ENCODE measurements at places on chromosomes 11 and 22.

GRCh38 chr22:39625569-39626537 lies 55.3 kb downstream of the CACNA1I start:
- DNase-seq = no peak

DNA sequence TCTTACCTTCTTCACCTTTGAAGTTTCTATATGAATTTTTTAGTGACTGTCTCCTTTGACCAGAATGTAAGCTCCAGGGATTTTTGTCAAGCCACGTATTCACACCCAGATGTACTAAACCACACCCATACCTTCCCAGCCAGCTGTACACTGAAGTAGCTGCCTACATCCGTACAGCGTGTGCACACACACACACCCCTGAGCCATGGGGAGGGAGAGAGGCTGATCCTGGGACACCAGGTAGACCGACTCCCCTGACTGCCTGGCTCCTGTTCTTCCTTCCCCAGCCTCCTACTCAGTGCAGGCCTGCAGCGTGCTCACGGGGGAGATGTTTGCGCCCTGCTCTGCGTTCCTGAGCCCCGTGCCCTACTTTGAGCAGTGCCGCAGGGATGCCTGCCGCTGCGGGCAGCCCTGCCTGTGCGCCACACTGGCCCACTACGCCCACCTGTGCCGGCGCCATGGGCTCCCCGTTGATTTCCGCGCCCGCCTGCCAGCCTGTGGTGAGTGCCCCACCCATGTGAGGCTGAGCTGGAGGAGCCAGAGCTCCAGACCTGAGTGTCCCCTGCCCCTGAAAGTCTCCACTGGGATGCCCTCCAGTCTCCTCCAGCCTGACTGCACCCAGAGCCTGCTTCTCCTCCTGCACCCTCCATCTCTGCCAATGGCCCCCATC lies 25.9 kb downstream of the OTOG start:
- DNase-seq = no peak

- no peak for DNase-seq
Measured at GRCh38 chr11:78318321-78319114, 99.1 kb downstream of the GAB2 start.

DNA sequence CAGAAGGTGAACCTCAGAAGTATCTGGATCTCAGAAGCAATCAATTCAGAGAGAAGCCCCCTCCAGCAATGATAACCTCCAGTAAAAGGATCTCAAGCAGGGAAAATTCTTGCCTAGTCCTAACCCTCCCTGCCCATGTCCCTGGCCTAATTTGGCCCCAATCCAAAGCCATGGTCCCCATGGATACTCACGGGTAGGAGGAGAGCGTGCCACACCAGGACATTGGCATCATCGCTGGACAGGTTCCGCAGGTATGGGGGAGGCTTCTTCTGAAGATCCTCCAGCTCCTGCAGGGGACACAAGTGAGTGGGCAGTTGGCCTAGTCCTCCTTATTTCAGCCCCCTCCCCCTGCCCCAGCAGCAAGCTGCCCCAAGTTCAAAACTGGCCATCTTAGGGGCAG lies 7.3 kb downstream of the UBE2L6 start:
- DNase-seq = no peak

DNA sequence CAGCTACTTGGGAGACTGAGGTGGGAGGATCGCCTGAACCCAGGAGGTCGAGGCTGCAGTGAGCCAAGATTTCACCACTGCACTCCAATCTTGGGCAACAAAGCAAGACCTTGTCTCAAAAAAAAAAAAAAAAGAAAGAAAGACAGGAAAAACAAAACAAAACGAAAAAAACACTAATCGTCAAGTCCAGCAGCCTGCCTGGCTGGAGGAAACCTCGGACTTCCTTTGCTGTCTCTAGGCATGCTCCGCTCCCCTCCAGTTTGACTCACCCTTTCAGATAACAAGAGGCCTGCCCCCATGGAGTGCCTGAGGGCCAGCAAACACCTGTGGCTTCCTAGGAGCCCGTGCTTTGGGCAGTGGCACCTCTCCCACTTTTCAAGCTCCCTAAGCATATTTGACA lies 28.8 kb upstream of the CHKA start:
- DNase-seq = no peak

DNA sequence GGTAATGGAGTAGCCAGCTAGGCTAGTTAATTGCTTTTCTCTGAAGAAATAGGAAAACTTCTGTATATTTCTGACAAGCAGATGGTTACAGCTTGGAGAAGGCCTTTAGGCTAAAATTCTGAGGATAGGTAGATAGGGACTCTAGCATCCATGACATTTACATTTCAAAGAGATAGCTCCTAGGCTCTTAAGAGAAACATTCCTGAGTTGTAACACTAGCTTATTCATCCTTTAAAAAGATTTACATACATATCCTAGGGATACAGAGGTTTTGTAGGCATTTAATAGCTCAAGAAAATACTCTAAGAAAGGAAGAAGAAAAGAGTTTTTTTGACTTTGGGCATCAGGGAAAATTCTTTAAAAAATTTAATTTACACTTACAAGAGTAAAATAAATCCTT lies 130.9 kb upstream of the CCDC179 start:
- DNase-seq = no peak

DNA sequence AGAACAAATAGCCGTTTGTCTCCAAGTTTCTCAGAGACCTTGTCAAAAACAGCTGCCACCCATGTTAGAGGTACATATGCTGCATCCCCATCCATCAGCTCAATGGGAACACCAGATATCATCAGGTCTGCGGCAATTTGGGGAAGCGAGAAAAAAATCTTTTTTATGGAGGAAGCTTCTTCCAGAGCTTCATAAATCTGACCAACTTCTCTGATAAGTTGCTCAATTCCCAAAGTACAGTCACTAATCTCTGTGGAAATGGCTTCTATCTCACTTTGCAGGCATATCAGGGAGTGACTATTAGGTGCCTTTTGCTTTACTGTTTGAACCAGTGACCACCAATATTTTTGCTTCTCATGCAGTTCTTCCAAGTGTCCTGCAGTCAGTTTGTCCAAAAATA lies 34.3 kb upstream of the MRPL17 start:
- DNase-seq = no peak

GRCh38 chr11:75265851-75266531 lies 25.4 kb downstream of the TPBGL start:
- peak; percentile 6 for DNase-seq

- no peak for DNase-seq
Measured at GRCh38 chr11:25423436-25424199, 908.3 kb upstream of the ANO3 start.

DNA sequence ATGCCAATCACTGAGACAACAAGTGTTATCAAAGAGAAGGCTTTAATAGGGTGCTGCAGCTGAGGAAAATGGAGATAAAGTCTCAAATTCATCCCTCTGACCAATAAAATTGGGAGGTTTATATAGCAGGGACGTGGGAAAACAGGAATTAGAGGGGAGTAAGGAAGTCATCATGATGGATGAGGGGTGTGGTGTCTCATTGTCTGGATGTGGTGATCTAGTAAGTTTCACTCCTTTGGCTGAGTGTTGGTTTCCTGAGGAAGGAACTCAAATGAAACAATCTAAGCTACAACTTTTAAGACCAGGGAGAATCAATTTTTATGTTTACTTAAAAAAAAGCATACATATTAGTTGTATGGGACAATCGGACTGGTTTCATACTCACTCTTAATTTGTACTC lies 491.0 kb upstream of the KIRREL3 start:
- DNase-seq = no peak

DNA sequence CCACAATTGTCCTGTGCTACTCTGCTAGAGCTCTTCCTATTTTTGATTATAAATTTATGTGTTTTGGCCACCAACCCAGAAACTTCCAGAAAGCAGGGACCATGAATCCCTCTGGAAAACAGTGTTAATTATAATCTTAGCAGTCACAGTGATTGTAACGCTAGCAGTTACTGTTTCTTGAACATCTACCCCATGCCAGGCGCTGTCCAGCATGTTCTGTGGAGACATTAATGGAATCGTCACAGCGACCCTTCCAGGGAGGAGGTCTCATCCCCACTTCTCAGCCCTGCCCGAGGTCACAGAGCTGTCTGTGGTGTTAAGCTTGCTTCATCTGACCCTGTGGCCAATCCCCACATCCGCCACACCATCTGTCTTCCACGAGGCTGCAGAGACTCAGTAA lies 13.9 kb upstream of the PNPLA5 start:
- DNase-seq = no peak

- peak; percentile 58 for DNase-seq
Measured at GRCh38 chr11:110295531-110296225, 736 bp downstream of the RDX start.

GRCh38 chr11:115488945-115489344 lies 15.3 kb downstream of the CADM1 start:
- no peak for DNase-seq

- DNase-seq = no peak
Measured at GRCh38 chr22:35886309-35886708, 142.3 kb downstream of the RBFOX2 start.

GRCh38 chr11:17707830-17708229 lies 11.5 kb upstream of the MYOD1 start:
- no peak for DNase-seq

DNA sequence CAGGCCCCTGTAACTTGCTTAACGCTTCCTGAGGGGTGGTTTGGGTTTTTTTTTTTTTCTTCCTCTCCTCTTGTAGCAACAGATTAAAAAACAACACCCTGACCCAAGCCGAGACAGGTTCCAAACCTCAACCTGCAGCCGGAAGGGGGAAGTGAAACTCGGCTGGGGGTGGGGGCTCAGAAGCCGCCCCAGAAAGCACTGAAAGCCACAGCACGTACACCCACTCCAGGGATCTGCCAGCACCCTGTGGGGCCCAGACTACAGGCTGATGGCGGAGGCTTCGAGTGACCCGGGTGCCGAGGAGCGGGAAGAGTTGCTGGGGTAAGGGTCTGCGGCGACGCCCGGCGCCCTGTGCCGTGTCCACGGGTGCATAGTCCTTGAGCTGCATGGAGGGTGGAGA lies at the start of gene LSP1:
LSP1 (plus strand) TSS at position 208 of the 400 bp plus-strand sequence; CDS start at position 269, 61 bp downstream.
- peak; percentile 80 for DNase-seq

- no peak for DNase-seq
Measured at GRCh38 chr11:21612326-21612725, 580.6 kb upstream of the ANO5 start.

DNA sequence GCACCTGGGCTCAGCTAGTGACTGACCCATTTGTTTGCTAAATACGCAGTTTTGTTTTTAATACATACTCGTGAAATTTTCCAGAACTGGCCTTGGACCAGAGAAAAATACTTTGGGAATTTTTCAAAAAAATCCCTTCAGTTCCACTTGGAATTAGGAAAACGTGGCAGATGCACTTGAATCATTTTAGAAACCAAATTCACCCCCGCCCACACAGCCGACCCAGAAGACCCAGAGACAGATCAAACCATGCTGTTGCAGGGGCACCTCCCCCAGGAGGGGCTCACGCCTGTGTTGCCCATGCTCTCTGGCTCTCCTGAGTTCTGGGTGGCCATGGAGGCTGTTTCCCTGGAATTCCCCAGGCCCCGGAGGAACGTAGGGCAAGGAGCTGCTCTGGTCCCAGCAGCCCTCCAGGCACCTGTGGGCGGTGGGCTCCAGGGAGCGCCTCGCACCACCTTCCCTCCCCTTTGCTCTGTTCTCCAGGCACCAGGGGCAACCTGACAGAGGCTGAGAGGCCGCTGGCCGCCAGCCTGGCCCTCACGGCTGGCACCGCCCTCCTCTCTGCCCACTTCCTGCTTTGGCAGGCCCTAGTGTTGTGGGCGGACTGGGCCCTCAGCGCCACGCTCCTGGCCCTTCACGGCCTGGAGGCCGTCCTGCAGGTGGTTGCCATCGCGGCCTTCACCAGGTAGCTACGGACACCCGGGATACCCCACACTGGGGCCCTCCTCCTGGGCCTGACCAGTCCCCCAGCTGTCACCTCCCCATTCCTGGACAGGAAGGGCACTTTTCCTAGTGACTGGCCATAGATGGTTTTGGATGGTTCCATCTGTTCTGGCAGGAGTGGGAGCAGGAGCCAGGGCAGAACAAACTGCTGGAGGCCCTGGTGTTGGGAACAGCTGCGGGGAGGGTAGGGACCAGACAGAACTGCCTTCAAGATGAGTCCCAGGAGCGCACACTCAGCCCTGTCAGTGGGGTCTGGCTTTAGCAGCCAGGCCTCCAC lies 3.3 kb upstream of the EPS8L2 start:
- peak; percentile 77 for DNase-seq

- DNase-seq = no peak
Measured at GRCh38 chr11:108713076-108713790, 48.4 kb downstream of the DDX10 start.

- DNase-seq = no peak
Measured at GRCh38 chr22:36334821-36335603, 52.8 kb downstream of the MYH9 start.

DNA sequence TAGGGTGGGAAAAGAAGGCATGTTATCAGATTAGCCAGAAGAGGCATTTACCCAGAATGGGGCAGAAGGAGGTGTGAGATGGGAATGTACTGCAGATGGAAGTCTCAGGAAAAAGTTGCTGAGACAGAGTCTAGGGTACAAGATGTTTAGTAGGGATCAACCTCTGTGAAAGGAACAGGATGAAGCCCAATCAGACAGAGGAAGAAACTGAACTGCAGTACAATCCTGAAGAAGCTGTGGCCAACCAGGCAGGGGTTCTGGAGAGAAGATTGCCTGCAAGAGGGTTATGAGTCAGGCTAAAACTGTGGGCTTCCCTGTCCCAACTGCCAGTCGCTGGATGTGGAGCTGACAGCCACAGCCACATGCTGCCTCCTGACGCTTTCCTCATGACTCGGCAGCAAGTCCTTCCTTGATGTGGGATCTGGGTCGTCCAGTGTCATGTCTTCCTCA lies 64.0 kb downstream of the CWC15 start:
- DNase-seq = no peak

DNA sequence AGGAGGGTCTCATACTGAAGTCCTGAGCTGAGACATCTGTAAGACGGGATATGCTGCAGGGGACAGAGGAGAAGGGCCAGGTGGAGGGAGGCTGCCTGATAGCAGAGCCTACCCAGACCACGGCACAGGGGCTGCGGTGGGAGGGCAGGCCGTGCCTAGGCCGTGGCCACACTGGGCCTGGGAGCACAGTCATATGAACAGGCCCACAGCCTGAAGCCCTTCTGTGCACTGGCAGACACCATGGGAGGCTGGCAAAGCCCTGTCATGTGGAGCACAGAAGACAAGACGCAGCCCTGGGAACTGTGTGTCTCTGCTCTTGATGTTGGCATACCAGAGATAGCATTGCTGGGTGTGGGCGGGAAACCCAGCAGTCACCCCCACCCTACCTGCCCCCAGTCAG lies 3.3 kb downstream of the SPATA19 start:
- no peak for DNase-seq

DNA sequence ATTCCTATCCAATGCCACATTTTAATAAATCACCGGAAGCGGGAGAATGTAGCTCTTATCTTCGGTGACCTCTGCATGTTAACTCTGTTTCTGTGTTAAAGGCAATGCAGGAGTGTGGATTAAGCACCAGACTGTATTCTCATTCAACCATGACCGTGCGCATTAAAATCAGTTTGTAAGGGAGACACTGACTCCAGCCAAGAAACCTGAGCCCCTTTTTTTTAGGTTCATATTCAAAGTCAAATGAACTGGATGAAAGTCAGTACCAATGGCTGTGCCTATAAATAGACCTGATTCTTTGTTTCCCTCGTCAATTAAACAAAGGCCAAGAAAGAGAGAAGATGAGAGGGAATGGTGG lies 32.2 kb downstream of the C11orf91 start:
- no peak for DNase-seq

GRCh38 chr11:60056349-60056969 lies at the start of gene MS4A3:
MS4A3 (plus strand) TSS chr11:60056665; CDS start chr11:60061161, 4,496 bp downstream.
- no peak for DNase-seq

GRCh38 chr11:19628018-19628417 lies 84.6 kb upstream of the NAV2 start:
- DNase-seq = peak; percentile 47
